ENCODE measurements at places on chromosomes 5 and 9.

GRCh38 chr5:59693492-59694309 is 199.8 kb downstream of the PDE4D start:
- DNase-seq = no peak

DNA sequence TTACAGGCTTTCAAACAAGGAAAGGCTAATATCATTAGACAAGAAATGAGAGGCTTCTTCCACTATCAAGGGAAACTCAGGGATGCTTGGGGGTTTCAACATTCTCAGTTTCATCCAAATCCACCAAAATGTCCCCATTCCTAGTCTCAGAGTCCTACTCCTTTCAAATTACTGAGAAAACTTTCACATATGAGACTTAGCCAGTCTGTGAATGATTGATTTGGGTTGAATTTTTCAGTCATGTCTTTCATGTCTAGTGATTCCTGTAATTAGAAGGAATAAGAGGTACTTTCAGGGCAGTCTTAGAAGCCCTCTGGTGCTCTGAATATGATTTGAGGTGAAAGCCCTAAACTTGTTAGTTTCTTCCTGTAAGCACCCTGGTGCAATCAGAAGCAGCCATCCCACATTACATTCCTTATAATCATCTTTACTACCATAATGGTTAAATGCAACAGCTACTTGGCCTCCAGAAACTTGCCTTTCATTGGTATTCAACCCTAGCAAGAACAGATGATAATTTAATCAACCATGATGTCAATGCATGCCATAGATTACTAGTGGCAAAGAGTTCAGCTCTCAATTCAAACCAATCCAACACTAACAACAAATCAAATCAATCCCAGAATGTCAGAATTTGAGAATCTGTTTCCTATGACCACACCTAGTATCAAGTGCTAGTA is 50.7 kb upstream of the RIC1 start:
- DNase-seq = no peak

DNA sequence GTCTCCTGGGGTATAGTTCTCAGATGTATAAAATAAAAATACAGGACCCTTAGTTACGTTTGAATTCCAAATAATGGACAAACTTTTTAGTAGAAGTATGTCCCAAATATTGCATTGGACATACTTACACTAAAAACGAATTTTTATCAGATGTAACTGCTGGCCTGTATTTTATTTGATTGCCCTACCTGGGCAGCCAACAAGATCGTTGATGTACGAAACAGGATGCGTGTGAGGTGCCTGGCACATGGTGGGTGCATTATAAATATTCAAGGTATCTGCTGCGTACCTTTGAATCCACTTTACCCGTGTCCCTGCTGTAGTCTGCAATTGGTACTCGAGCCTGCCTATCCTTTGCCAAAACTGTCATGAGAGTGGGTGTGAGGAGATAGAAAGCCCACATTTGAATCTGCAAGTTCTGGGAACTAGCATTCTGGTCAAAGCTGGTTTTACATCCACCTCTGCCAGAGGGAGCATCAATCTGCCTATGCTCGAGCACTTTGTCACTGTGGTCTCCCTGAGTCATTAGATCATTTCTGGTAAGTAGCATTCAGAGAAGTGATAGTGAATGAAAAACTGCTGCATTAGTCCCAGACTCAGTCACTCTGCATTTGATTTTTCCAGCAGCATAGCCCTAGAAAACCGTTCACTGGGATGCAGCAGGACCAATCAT is 133.7 kb upstream of the IQGAP2 start:
- no peak for DNase-seq

DNA sequence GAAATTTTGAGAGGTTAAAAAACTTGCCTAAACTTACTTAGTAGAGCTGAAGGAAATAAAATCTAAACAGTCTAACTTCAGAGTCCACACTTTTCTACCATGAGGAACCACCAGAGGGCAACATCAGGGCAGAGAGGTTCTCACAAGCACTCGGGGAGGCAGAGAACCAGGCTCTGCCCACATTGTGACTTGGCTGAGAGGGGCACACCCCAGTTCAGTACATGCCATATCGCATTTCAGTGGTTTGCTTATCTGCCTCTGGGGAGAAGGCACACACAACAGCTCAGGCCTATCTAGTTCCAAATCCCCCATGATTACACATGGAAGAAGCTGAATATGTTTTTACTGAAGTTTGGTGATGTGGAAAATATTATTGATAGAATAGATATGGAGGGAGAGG is 49.2 kb downstream of the EQTN start:
- peak; percentile 96 for DNase-seq

- DNase-seq = no peak
Measured at GRCh38 chr9:35549441-35549840, 55.6 kb upstream of the TESK1 start.

- no peak for DNase-seq
Measured at GRCh38 chr5:135231289-135231688, 167.7 kb downstream of the MACROH2A1 start.

- DNase-seq = peak; percentile 73
Measured at GRCh38 chr9:7011395-7012067, 253.8 kb downstream of the KDM4C start.

GRCh38 chr5:173554989-173555705 is 61.3 kb downstream of the BOD1 start:
- no peak for DNase-seq

DNA sequence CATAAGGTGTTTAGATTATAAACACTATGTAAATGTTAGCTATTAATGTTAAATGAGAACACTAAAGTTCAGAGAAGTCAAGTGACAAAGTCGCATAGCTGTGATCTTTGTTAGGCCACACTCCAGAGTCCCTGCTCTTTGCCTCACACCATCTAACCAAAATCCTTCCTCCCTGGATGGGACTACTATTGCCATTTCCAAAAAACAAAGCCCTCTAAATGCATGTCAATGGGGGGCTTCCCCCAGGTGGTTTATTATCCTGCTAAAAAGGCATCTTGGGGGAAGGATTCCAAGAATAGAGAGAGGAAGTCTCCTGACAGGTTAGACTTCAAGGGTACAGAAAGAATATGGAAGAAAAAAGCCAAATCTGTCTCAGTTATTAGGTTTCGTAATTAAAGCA is 10.4 kb downstream of the NR6A1 start:
- no peak for DNase-seq

- peak; percentile 85 for DNase-seq
Measured at GRCh38 chr5:132180134-132180745, 47.4 kb downstream of the P4HA2 start.

- DNase-seq = no peak
Measured at GRCh38 chr5:54595721-54596120, 78.2 kb downstream of the SNX18 start.

GRCh38 chr5:56837381-56837780 is 22.0 kb downstream of the MAP3K1 start:
- no peak for DNase-seq

GRCh38 chr5:141507387-141508091 is 18.7 kb downstream of the PCDHGC5 start:
- no peak for DNase-seq

- DNase-seq = no peak
Measured at GRCh38 chr5:8363138-8363537, 494.2 kb downstream of the MTRR start.

GRCh38 chr5:6525910-6526309 is 77.3 kb downstream of the UBE2QL1 start:
- peak; percentile 49 for DNase-seq

GRCh38 chr9:115225459-115226116 is 107.6 kb upstream of the TNC start:
- no peak for DNase-seq

GRCh38 chr5:110275878-110276277 is 450.6 kb downstream of the TMEM232 start:
- no peak for DNase-seq

GRCh38 chr9:33923079-33923478 is 106.1 kb downstream of the UBE2R2 start:
- DNase-seq = no peak

- no peak for DNase-seq
Measured at GRCh38 chr5:139812323-139812722, 16.7 kb downstream of the PSD2 start.

- no peak for DNase-seq
Measured at GRCh38 chr5:130189961-130190360, 285.7 kb downstream of the CHSY3 start.

- no peak for DNase-seq
Measured at GRCh38 chr9:12069366-12069765, 623.8 kb upstream of the TYRP1 start.

DNA sequence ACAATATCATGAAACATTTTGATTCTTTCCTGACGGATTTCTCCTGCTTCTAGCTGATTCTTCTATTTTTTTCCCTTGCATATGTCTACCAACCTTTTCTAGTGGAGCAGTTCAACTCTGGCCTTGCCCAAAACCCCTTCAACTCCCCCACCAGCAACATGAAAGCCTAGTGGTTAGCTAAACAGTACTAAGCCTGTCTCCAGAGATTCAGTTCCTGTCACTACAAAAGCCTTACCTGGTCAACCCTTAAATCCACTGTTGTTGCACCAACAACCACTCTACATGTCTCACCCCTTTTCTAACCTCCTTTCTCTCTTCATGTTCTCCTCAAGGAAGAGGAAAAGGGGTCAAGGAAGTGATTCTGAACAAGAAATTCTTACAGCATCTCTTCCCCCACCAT is 74.8 kb upstream of the PIK3R1 start:
- DNase-seq = no peak

DNA sequence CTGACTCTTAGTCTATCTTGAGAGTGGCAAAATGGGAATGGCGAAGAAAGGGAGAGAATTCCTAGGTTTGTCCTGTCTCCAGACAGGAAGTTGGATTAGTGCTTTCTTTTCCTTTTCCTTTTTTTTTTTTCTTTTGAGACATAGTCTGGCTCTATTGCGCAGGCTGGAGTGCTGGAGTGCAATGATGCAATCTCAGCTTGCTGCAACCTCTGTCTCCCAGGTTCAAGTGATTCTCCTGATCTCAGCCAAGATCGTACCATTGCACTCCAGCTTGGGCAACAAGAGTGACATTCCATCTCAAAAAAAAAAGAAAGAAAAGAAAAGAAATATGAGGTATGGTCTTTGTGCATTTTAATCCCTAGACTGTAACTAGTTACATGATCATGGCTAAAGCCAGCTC is 12.6 kb upstream of the KIF27 start:
- no peak for DNase-seq

- no peak for DNase-seq
Measured at GRCh38 chr5:133928587-133929393, 39.6 kb downstream of the C5orf15 start.

DNA sequence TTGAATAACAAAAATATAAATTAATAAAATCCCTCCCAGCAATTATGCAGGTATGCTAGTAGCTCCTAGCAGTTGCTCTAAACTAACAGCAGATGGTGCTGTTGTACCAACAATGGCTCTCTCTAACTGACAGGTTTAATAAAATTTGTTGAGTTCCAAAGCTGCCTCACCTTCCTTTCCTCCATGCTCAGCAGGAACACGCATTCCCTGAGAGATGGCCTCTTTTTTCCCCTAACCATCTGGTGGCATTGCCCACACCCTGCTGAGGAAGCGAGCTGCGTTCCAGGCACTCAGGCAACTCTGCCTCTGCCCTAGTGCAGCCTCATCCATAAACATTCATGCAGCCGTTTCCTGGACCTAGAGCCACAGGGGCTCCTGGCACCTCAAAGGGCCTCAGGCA is 106.2 kb downstream of the KLHL3 start:
- peak; percentile 85 for DNase-seq

DNA sequence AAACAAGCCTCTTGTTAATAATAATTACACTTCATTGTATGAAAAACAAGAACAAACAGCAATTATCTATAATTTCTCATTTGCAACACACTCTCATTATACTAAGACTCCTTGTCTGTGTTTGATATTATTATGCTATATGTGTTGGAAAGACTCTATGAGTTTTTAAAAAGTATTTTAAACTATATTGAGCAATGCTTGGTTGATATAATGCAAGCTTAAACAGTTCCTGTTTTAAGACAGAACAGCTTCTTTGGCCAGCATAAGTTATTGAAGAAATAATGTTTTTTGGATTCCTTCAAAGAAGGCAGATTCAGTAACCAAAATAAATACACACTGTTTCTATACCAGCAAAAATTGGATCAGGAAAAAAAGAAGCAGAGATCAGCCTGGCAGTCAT is 871.4 kb downstream of the MAT2B start:
- DNase-seq = peak; percentile 40

- peak; percentile 23 for DNase-seq
Measured at GRCh38 chr5:107466233-107466769, 204.4 kb downstream of the EFNA5 start.

DNA sequence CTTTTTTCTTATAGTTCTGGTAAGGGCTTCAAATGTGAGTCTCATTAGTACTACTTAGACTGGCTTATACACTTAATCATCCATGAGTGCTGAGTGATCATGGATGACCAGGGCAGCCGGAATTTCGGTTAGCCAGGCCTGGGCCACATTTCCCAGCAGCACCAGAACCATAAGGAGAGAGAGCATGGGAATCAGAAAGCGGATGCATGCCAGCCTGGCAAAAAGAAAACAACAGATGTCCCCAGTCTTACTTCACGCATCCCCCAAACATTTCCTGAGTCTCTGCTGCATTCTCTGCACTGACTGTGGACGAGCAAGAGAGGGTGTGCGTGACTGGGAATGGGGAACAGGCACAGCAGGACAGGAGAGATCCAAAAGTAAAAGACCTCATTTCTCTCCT is 371.1 kb upstream of the ZNF608 start:
- no peak for DNase-seq

DNA sequence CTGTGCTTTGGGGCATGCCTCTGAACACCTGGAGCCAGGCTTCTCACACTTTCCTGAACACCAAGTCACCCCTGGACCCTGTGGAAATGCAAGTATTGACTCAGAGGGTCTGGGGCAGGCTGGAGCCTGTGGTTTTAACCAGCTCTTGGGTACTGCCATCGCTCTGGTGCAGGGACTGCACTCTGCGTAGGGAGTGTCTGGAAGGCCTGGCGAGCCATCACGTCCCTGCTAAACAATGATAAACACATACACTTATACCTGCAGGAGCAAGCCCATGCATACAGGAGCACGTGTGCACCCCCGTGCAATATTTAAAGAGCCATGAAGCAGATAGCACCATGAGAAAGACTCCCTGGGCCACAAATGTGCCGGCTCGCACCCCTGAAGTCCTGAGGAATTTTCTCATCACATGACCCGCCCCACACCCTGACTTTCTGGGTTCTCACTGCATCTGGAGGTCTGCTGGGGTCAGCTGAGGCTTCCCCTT is 267.7 kb downstream of the GADD45G start:
- DNase-seq = no peak

GRCh38 chr5:128559300-128560297 is 21.6 kb upstream of the FBN2 start:
- DNase-seq = no peak

Data from hematopoietic multipotent progenitor cell treated with erythropoietin and hydrocortisone succinate and interleukin-3 and kit ligand, for 6 days (in vitro differentiated cells).